ENCODE measurements at places on chromosomes 3 and 15. TPM values are rescaled to one million over a fixed set of nuclear protein-coding genes. Genes with fewer than 3 reads are reported as not detected.

DNA sequence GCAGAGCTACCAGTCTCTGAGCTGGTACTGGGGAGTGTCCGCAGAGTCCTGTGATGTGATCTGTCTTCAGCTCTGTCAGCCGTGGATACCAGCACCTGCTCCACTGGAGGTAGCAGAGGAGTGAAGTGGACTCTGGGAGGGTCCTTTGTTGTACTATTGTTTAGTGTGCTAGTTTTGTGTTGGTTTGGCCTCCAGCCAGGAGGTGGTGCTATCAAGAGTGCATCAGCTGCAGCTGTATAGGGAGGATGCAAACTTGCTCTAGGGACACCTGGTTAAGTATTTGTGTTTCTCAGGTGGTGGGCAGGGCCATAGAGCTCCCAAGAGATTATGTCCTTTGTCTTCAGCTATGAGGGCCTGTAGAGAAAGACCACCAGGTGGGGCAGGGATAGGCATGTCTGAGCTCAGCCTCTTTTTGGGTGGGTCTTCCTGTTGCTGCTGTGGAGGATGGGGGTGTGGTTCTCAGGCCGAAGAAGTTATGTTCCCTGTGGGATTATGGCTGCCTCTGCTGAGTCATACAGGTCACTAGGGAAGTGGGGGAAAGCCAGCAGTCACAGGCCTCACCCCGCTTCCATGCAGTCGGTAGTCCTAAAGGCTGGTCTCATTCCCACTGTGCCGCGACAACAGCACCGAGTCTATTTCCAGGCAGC, 443.2 kb upstream of the TBL1XR1 start:
- DNase-seq, result no peak

DNA sequence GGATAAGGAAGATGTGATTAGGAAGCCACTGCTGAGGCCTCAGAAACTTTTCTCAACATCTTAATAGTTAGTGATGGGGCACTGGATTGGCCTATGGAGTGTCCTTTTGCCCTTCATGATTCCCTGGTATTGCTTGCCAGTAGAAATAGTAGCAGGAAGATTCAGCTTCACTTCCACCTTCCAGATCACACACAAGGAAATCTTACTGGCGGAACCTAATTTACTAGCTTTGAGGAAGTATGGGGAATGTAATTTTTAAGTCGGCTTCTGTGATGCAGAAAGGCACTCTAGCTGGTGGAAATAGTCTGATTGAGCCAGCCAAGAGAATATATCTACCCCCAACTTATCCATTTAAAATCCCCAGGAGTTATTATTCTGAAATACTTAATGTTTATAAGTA, 46.5 kb downstream of the LPP start:
- DNase-seq, result no peak

- DNase-seq, result no peak
Measured at GRCh38 chr15:51443282-51443914, 101.9 kb downstream of the GLDN start.

ALDH1A3 gene
- 8.0 TPM for total RNA-seq

DNA sequence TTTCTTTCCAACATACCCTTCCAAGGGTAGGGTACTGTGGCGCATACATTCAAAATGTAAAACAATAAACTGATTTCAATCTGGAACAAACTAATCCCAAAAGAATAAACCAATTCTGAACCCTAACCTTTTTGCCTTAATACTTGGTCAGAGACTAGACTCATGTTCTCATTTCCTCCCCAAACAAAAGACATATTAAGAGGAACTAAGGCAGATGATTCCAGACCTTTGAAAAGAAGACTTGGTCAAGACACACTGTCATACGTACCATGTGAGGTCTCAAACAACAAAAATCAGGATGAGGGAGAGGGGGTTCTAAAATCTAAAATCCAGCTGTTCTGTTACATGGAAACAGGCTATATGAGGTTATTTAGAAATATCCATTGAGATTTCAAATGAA, 102.1 kb downstream of the RFTN1 start:
- no peak for DNase-seq

- DNase-seq, result no peak
Measured at GRCh38 chr3:39548282-39548681, 80.8 kb downstream of the MOBP start.

CCNB2 gene
- 99.2 TPM for total RNA-seq

- DNase-seq, result no peak
Measured at GRCh38 chr15:89768071-89768500, 8.0 kb upstream of the MESP2 start.

HDC gene
- total RNA-seq, result 3.5 TPM

DNA sequence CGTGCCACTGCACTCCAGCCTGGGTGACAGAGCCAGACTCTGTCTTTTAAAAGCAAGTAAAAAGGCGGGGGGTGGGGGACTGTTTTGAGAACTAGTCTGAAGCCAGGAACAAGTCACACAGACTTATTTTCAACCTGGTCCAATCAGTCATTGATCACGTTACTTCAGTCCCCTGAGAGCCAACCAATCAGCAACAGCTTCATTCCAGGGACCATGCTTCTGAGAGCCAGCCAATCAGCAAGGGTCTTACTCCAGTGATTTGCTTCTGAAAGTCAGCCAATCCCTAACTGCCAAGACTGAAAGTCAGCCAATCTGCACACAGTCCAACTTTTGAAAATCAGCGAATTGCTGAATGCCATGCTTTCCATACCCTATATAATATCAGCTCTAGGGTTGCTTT, 48.6 kb upstream of the C15orf39 start:
- no peak for DNase-seq

DNA sequence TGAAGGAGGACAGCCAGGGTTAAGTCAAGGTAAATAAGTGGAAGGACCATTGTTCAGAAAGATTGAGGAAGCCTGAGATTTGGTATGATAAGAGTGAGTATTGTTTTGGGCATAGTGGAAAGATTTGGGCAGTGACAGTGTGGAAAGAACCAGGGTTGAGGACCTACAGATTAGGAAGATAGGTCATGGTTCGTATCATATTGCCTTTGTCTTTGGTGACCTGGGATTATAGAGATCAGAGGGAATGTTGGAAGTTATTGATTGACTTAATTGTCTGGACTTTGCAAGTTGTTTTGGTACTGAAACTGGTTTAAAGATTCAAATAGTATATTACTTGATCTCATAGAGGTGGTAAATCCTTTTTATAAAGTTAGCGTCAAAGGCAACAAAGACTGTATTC, 23.1 kb upstream of the MGA start:
- no peak for DNase-seq

- DNase-seq, result no peak
Measured at GRCh38 chr3:56296361-56296760, 171.9 kb downstream of the ERC2 start.

DNA sequence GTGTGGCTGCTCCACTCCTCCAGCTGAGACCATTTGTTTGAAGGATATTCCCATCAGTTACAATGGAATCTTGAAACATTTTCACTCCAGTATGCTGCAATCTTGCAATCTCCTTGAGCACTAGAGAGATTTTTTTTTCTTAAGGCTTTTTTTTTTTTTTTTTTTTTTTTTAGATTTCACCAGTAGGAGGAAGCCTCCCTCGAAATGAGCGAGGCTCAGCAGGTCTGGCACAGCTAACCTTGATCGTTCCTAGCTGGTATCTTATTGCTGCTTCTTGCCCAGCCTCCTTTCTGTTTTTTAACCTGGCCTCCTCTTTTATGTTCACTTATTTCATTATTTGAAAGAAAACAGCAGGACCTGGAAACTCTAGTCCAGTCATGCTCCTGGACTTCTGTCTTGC, 48.1 kb downstream of the RAP2B start:
- DNase-seq, result no peak

PDIA5 gene
- 17.7 TPM for total RNA-seq

GRCh38 chr15:96182736-96183513, 147.6 kb upstream of the NR2F2 start:
- DNase-seq, result no peak

GRCh38 chr3:57176045-57176444, 10.9 kb upstream of the IL17RD start:
- no peak for DNase-seq

DNA sequence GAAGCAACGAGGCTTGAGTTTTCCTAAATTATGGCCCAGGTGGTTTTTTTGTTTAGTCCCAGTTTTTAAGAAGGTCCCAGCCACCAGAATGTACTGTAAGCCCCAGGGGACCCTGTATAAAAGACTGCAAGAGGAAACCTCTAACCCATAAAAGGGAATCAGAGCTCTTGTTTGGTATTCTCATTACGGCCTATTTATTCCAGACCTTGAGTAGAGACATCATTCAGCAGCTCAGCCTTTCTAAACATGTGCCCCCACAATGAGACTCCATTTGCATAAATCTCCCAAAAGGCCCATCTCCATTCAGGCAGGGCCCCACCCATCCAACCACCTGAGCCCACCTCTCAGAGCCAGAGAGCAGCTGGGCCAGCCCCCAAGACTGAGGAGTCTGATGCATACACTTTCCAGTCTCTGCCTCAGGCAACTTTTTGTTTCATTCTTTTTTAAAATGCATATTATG, 25.7 kb downstream of the ZDHHC3 start:
- no peak for DNase-seq

ROPN1 gene
- not detected for total RNA-seq

- no peak for DNase-seq
Measured at GRCh38 chr15:62618846-62619504, 423.6 kb upstream of the TPM1 start.

DNA sequence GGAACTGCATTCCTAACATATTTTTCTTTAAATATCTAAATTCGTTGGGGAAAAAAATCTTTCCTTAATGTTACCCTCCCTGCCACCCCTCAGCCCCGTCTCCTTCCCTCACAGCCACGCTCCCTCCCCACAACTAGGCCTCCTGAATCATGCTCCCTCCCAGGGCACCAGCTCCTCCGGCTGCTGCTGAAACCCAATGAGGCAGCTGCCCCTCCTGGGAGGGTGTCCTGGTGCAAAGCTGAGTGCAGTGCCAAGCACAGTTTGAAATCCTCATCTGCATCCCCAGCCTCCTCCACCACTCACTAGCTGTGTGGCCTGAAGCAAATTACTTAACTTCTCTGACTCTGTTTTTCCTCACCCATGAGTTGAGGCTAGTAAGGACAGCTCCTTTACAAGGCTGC, 2.7 kb upstream of the NR2E3 start:
- DNase-seq, result no peak

- no peak for DNase-seq
Measured at GRCh38 chr3:55173504-55173903, 245.6 kb upstream of the LRTM1 start.

CPLX3 gene
- total RNA-seq, result not detected

GRCh38 chr3:134904776-134905646, 110.0 kb downstream of the EPHB1 start:
- no peak for DNase-seq

TNFAIP8L3 gene
- total RNA-seq, result not detected

DNA sequence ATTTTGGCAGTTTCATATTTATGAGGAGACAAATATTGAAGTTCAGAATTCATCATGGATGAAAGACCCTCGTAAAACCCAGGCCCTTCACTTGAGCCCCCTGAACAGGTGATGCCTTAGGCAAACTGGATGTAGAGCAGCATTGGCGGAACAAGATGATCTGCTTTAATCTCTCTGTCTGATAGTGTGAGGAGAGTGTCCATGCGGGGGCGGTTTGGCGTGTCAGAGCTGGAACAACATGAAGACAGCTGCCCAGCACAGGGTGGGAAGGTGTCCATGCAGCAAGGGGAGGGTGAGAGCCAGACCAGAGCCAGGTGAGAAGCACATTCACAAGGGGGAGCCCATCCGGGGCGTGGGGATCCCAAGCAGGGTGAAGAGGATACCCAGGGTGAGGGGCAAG, 31.8 kb upstream of the ANP32A start:
- DNase-seq, result no peak

REC114 gene
- total RNA-seq, result not detected

DNA sequence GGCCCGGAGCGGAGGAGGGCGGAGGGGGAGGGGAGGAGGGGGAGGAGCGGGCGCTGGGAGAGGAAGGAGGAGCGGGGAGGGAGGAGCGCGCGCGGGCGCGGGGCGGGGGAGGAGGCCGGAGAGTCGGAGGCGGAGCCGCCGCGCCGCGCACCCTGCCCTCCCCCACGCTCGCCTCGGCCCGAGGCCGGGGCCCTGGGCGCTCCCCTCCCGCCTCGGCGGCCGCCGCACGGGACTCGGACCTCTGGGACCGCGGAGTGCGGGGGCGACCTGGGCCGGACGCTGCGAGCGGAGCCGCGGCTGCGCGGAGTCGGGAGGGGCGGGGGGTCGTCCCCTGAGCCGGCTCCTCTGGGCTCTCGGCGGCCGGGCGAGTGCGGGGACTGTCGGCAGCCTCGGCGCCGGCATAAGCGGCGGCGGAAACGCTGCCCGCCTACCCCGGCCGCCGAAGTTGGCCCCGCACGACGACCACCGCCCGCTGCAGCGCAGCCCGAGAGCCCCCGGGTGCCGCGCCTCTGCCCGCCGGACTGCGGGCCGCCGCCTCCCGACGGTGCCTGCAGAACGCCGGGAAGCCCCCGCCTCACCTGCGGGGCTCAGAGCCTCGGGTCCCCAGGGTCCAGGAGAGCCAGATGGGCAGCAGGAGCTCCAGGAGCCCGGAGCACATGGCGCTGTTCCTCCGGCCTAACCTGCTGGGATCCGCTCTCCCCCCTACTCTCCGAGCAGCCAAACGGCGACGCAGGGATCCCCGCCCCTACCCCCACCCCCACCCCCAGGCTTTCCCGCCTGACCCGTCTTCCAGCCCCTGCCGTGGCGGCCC, 406 bp upstream of the GABRB3 start:
- DNase-seq, result peak; percentile 72

GRCh38 chr15:67852418-67852817, 12.6 kb upstream of the RNU6-1 start:
- no peak for DNase-seq

STAC gene
- total RNA-seq, result 0.93 TPM

DOCK3 gene
- 5.0 TPM for total RNA-seq

DNA sequence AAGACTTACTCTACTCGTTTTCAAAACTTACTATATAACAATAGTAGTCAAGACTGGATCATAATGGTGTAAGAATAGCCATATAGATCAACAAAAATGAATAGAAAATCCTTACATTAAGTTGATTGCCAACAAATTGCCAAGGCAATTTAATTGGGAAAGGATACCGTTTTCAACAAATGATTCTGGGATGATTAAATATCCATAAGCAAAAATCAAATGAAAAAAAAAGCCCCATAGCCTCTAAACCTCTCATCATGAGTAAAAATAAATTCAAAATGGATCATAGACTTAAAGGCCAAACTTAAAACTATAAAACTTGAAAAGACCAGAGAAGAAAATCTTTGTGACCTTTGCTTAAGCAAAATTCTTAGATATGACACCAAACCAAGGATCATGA, 5.3 kb upstream of the SNRK start:
- no peak for DNase-seq

DNA sequence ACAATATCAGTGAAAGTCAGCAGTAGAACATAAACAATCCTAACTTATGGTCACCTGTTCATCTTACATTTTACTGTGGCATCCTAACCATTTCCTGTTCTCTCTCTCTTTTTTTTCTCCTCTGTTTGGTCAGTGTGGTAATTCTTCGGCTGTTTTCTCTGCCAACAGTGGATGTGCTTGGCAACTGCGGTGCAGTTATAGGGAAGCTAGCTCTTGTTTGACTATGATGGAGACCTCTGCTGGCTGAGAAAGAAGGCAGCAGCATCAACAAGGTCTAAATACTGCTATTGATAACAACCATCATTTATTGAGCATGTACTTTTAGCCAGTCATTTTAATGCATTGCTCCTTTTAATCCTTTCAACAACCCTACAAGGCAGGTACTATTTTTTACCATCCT, 723 bp upstream of the DRD3 start:
- no peak for DNase-seq
